ENCODE measurements at places on chromosomes 2 and 18.
A peak's percentile ranks its signal among the peaks of the same experiment; 100 is the strongest.

DNA sequence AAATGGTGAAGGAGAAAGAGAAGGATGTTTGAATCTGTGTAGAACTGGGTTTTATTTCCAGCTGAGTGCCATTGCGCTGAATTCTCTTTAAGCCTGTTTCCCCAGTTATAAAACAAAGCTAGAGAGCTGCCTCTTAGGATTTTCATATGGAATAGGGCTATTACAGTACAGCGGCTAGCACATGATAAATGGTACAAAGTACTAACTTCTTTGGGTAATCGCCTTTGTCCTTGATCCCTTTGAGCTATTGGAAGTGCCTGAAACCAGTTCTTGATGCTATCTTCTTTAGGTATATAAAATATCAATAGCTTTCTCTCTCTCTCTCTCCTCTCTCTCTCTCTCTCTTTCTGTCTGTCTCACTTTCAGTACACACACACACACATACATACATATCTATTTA lies 71.3 kb downstream of the SOX11 start:
- DNase-seq = no peak

DNA sequence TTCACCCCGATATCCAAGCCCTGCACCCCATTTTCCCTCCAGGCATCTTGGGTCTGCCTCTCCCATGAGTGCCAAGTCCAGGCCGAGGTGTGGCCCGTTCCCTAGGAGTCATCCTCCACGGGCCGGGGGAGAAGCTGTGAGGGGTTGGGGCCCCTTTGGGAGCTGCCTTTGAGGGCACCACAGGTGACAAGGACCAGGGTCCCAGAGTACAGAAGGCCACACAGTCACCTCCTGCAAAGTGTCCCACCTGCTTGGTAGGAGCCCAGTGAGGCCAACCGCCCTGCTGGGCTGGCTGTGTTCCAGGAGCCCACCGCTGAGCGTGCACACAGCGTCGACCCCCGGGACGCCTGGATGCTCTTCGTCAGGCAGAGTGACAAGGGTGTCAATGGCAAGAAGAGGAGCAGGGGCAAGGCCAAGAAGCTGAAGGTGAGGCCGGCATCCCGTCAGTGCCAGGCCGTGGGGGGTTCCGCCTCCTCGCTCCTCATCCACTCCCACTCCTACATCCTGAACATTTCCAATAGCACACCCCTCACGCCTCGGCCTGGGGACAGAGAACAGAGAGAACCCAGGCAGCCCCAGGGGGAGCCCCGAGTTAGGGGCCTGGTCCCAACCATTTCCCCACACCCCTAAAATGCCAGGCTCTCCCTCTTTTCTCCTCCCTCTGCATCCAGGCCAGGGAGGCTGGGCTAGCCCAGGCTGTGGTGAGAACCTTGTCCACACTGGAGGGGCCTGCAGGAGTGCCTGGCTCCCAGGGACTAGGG lies 2.7 kb downstream of the ERFE start:
- no peak for DNase-seq

- DNase-seq = no peak
Measured at GRCh38 chr2:66850376-66850775, 415.5 kb downstream of the MEIS1 start.

DNA sequence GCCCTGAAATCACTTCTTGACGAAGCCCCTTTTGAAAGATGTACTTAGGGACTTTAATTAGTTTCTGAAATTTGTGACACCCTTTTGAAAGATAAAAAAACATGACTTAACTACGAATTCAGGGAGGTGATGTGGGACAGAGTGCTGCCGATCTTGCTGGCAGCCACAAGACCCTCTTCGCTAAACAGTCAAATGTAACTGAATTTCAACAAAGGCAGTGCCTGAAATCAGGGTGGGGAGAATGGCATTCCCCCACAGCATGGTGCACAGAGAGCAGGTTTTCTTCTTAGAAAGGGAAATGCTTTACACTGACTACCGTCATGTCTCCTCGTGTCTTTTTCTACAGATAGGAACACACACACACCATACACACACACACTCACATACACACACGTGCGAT lies 640.2 kb upstream of the POU3F3 start:
- no peak for DNase-seq

- no peak for DNase-seq
Measured at GRCh38 chr2:643334-643733, 33.9 kb downstream of the TMEM18 start.

GRCh38 chr2:129896226-129897100 lies 83.0 kb upstream of the RAB6C start:
- DNase-seq = no peak

- peak; percentile 90 for DNase-seq
Measured at GRCh38 chr18:46260016-46260878, 156.1 kb downstream of the HAUS1 start.
